ENCODE measurements at places on chromosomes 12 and 14.
A peak's percentile ranks its signal among the peaks of the same experiment; 100 is the strongest.

DNA sequence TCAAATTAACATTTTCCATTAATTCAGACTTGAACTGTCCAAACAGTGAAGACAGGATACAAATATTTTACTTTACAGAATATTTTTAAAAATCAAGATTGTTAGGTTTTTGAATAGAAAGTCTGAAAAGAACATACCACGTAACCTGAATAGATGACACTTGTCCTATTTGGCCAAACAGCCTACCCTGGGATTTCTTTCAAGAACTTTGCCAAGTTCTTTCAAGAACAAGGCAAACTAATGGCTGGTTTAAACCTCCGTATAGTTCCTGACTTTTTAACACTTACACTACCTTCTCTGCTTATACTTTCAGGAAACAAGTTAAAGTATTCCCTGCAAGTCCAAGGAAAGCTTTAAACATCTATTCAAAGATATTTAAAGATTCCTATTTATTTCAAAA is 35.0 kb downstream of the MAP4K5 start:
- DNase-seq, result no peak

GRCh38 chr14:65414961-65415589 is 2.5 kb downstream of the FUT8 start:
- peak; percentile 68 for DNase-seq

- no peak for DNase-seq
Measured at GRCh38 chr14:75589931-75590330, 11.5 kb downstream of the FLVCR2 start.

- DNase-seq, result peak; percentile 31
Measured at GRCh38 chr14:76056128-76056527, 70.6 kb downstream of the IFT43 start.

- peak; percentile 7 for DNase-seq
Measured at GRCh38 chr12:114508529-114509129, 102.7 kb upstream of the TBX5 start.

GRCh38 chr14:56952766-56953473 is 142.6 kb upstream of the OTX2 start:
- DNase-seq, result no peak

DNA sequence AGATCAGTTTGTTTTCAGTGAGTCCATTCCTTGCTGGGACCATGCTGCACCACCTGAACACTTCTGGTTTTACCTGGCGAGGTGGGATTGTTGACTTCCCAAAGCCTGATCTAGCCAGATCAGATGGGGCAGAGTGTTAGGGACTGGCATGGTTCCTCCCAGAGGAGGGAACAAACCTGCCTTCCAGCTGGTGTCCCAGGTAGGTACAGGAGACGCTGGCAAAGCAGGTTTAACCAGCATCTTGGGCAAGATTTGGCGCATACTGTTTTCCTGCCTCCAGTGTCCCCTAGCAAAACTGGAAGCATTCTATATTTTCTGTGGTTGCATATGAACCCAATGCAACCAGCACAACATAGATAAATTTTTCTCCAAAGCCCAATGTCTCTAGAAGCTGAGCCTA is 14.6 kb upstream of the FOS start:
- DNase-seq, result no peak

DNA sequence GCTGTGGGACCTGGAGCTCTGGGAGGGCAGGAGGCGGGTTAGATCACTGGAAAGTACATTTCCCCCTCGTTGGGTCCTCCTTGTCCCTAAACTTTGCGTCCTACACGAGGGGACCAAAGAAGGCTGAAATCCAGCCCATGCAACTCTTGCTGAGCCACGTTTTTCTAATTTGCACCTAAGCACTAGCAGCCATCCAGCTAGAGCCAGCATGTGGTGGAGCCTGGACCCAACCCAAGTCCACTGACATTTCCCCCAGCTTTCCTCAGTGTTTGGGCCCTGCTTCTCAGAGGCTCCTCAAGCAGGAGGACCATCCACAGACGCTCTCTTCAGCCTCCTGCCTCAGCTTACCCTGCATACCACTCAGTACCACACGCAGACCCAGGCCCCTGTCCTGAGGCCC is 49.7 kb downstream of the TSPAN11 start:
- no peak for DNase-seq

DNA sequence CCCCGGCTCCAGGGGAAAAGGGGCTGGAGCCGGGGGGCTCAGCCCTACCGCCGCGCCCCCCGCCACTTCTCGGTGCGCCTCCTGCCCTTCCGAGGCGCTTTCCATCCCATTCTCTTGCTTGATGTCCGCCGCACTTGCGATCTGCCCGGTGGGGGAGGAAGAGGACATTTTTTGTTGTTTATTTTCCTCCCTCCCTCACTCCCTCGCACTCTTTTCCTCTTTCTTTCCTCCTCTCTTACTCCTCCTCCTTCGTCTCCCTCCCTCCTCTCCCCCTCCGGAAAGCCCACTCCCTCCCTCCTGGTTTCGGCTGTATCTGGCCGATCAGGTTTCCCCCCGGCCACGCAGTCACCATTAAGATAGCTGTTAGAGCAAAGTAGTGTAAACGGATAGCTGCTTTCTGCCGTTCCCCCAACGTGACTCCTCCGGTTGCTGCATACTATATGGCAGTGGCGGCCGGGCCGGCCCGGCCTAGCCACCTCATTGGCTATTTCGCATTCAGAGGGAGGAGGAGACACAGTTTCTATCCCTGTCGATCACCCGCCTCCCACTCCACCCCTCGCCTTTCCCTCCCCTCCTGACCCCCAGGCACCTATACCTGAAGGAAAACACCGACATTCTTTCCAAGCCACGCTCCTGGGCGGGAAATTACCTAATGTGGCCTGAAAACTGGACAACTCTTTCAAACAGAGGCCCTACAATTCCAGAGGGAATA is at the start of gene SIX4:
Gene SIX4, minus strand, starts transcription at position 445 of the 712 bp plus-strand sequence. Its CDS starts 277 bp downstream, at position 168.
- DNase-seq, result peak; percentile 68

DNA sequence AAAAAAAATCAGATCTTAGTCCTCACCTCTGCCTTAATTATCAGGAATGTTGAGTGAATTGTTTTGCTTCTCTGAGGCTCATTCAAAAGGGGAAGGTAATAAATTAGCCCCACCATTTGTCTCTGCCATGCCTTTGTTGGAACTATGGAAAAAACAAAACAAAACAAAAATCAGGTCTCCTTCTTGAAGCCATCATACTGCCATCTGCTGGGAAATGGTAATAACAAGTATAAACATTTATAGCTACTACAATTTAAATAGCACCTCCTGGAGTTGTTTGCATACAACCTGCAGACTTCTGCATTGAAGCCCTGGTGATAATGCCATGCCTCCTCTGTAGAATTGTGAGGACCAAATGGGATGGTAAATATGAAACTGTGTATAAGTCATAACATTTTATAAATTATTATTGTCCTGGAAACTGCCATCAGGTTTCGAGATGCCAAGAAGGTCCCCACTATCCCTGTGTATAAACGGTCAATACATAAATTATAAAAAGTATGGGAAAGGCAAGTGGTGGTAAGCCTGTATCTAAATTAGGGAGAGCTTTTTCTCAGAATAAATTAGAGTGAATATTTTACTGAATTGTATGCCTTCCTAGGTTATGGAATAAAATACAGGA is 87.2 kb upstream of the FGD4 start:
- DNase-seq, result peak; percentile 92

GRCh38 chr12:93134175-93134890 is 205.2 kb upstream of the EEA1 start:
- DNase-seq, result no peak

DNA sequence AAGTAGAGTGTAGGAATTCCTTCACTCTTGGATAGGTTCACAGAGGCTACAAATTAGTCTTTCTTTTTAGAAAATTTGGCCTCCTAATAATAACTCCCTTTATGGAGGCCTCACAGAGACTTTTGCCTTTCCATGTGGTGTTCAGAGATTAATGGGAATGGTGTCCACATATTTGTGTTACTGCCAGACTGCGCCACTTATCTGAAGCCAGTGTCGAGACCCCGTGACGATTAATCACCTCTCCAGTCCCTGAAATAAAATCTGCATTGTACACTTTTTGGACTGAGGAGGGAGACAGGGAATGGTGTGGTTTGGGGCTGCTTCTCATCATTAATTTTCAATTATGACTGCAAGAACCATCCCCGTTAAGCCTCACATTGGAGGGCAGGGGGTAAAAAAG is 980.5 kb downstream of the FLRT2 start:
- DNase-seq, result no peak

- DNase-seq, result no peak
Measured at GRCh38 chr14:99427632-99428300, 52.9 kb downstream of the SETD3 start.

GRCh38 chr14:58635091-58635830 is 2.5 kb upstream of the DACT1 start:
- DNase-seq, result peak; percentile 83

GRCh38 chr14:36619853-36620252 is 37.4 kb upstream of the NKX2-8 start:
- DNase-seq, result no peak

DNA sequence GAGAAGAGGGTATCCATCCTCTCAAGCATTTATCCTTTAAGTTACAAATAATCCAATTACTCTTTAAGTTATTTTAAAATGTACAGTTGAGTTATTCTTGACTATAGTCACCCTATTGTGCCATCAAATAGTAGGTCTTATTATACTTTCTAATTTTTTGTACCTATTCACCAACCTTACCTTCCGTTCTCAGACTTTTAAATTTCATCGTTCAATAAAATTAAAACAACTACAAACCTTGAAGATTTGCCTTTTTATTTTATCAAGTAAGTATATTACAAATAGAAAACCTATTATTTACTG is 972 bp upstream of the DCTN2 start:
- DNase-seq, result no peak

- no peak for DNase-seq
Measured at GRCh38 chr12:92041742-92042141, 103.9 kb downstream of the BTG1 start.

- DNase-seq, result no peak
Measured at GRCh38 chr14:76772300-76773187, 11.3 kb downstream of the VASH1 start.

- no peak for DNase-seq
Measured at GRCh38 chr12:66541426-66541825, 137.4 kb downstream of the GRIP1 start.

GRCh38 chr14:54877015-54877702 is 25.5 kb downstream of the GCH1 start:
- no peak for DNase-seq

GRCh38 chr12:44526655-44527182 is 349.4 kb downstream of the NELL2 start:
- no peak for DNase-seq

GRCh38 chr12:79993106-79993862 is 58.4 kb upstream of the PPP1R12A start:
- DNase-seq, result no peak

GRCh38 chr12:39028382-39028781 is 123.0 kb upstream of the CPNE8 start:
- DNase-seq, result no peak

DNA sequence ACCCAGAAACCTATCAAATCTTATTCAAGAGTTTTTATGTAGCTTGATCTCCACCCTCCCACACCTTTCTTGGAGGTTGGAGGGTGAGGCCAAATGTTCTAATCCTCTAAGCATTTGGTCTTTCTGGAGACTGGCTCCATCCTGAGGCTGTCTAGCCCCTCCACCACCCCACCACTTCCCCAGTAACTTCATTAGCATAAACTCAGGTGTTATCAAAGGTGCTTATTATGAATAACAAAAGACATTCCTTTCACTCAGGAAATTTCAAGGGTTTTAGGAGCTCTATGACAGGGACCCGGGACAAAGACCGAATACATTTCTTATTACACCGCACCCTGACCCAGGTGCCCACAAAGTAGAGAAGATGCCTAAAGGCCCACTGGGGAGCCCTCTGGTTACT is 2.8 kb upstream of the TMEM229B start:
- no peak for DNase-seq

- no peak for DNase-seq
Measured at GRCh38 chr12:106125351-106126095, 13.2 kb downstream of the NUAK1 start.

DNA sequence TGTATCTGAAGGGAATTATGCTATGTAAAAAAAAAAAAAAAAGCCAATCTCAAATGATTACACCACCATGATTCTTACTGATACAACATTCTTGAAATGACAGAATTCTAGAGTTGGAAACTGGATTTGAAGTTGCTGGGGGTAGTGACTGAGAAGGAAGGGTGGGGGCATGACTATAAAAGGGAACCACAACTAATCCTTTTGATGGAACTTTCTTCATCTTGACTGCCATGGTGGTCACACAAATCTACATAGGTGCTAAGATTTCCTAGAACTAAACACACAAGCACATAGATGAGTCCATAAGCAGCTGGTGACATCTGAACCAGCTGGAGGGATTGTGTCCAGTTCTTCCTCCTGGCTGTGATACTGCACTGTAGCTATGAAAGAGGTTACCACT is 51.4 kb downstream of the CLMN start:
- DNase-seq, result no peak

DNA sequence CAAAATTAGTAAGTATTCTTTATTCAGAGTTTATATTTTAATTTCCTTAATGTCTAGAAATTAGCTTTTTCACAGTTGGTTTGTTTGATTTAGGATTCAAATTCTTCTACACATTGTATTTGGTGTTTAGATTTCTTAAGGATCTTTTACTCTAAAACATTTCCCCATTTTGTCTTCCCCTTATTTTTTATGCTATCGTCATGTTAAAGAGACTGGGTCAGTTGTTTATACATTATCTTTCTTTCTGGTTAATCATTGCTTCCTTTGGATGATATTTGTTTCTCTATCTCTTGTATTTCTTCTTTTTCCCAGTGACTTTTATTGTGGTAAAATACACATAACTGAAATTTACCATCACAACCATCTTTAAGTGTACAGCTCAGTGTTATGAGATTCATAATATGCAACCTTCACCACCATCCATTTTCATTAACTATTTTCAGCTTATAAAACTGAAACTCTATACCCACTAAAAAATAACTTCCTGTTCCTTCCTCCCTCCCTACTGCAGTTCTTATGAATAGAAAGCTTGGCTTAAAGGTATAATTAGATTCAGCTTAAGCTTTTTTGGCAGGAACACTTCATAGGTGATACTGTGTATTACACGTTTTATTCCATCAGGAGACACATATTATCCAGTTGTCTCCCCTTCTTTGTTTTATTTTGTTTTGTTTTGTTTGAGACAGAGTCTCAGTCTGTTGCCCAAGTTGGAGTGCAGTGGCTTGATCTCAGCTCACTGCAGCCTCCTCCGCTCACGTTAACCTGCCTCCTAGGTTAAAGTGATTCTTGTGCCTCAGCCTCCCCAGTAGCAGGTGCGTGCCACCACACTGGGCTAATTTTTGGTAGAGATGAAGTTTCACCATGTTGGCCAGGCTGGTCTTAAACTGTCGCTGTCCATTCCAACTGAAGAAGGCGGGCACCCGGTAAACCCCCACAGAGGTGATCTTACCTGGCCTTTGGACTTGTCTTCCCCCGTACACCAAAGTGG is 45.0 kb downstream of the NOPCHAP1 start:
- DNase-seq, result no peak

- DNase-seq, result no peak
Measured at GRCh38 chr12:77005611-77006098, 59.7 kb downstream of the E2F7 start.

Measured in NCI-H1694 treated with DMSO at 0.1 percent for 48 hours (cell line).